Dermis blood vessel endothelial cell (primary cell): ENCODE measurements at places on chromosomes 5 and 9. TPM values are rescaled to one million over a fixed set of nuclear protein-coding genes. Genes with fewer than 3 reads are reported as not detected.
A peak's percentile ranks its signal among the peaks of the same experiment; 100 is the strongest.

- DNase-seq: no peak
Observed at GRCh38 chr9:14780693-14781092, 58.2 kb upstream of the CER1 start.

DNA sequence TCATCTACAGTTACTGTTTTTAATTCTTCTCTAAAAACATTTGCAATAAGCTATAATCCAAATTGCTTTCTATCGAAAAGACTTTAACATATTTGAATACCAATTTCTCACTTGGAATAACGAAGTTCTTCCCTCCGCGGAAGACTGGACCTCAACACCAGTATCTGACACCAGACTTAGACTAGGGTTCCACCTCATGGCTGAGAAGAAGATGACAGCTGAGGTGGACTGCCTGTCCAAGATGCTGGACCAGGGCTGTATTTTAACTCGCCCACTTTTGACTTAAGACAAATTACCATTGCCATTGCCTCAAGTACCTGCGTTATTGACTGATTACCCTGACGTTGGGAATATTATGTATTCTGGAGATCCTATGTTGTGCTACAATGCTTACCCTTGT is 34.1 kb downstream of the ZMAT2 start:
- peak; percentile 31 for DNase-seq

LCN2 gene
- 0.14 TPM in 1 of 2 replicates, not detected in the other for total RNA-seq

DNA sequence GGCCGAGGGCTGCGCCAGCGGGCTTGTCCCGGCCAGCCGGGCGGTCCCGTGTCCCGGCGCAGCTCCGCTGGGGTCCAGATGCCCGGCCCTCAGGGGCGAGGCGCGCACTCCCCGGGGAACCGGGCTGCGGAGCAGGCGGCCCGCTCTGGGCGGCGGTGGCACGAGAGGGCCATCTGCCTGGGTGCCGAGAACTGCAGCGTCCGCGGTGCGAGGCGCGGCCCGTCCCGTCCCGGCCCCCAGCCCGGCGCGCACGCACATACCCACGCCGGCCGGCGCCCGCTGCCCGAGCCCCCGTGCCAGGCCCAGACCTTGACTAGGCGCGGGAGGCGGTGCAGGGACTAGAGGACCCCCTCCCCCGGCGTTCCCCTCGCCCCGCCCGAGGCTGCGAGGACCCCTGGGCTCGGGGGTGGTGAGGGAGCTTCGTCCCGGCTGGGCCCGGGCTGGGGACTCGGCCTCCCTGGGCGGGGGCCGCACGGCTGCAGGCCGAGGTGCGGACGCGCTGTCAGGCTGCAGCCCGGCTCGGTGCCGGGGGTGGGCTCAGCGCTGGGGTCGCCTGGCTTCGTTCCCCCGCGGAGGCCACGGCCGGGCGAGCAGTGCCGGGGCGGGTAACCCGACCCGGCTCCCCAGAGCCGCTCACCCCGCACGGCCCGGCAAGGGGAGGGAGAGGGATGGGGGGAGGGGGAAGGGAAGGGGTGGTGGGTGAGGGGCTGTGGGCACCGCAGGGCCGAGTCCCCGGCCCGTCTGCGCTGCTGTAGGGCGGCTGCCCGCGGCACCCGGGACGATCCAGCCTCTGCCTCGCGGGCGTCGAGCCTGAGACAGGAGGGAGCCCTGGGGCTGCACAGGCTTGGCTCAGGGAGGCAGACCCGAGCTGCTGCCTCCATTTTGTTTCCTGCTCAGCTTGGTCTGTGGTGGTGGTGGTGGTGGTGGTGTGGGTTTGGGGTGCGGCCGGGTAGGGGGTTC is 1.2 kb upstream of the NSD1 start:
- peak; percentile 34 for DNase-seq

- no peak for DNase-seq
Observed at GRCh38 chr5:40846371-40846770, 5.2 kb downstream of the CARD6 start.
